ENCODE measurements at places on chromosomes 1 and 21. TPM values are rescaled to one million over a fixed set of nuclear protein-coding genes. Genes with fewer than 3 reads are reported as not detected.

FGGY gene
- 26.6 TPM for polyA plus RNA-seq

SH2D1B gene
- 0.13 TPM for polyA plus RNA-seq

ESRRG gene
- 45.0 TPM for polyA plus RNA-seq

CD46 gene
- 367 TPM for polyA plus RNA-seq

NPL gene
- 9.0 TPM for polyA plus RNA-seq

SLC25A34 gene
- polyA plus RNA-seq = 3.9 TPM

PTCH2 gene
- 5.4 TPM for polyA plus RNA-seq

PROK1 gene
- polyA plus RNA-seq = 0.17 TPM

CLIC6 gene
- polyA plus RNA-seq = 2.3 TPM

PLA2G2C gene
- 0.10 TPM for polyA plus RNA-seq

DPT gene
- polyA plus RNA-seq = not detected

DCST2 gene
- polyA plus RNA-seq = 2.5 TPM

AKR7A3 gene
- polyA plus RNA-seq = 2.6 TPM

PODN gene
- polyA plus RNA-seq = 2.0 TPM

YTHDF2 gene
- polyA plus RNA-seq = 104 TPM

GJB3 gene
- 0.23 TPM for polyA plus RNA-seq

OR6K3 gene
- polyA plus RNA-seq = 0.10 TPM
